ENCODE measurements at places on chromosomes 12 and 14.

- DNase-seq: no peak
Measured at GRCh38 chr12:50218386-50218785, 51.2 kb upstream of the CERS5 start.

- no peak for DNase-seq
Measured at GRCh38 chr12:52186118-52186840, 5.5 kb downstream of the KRT80 start.

- DNase-seq: no peak
Measured at GRCh38 chr14:66085224-66085623, 400.9 kb upstream of the CCDC196 start.

- DNase-seq: no peak
Measured at GRCh38 chr14:79011091-79011919, 841.1 kb downstream of the NRXN3 start.

DNA sequence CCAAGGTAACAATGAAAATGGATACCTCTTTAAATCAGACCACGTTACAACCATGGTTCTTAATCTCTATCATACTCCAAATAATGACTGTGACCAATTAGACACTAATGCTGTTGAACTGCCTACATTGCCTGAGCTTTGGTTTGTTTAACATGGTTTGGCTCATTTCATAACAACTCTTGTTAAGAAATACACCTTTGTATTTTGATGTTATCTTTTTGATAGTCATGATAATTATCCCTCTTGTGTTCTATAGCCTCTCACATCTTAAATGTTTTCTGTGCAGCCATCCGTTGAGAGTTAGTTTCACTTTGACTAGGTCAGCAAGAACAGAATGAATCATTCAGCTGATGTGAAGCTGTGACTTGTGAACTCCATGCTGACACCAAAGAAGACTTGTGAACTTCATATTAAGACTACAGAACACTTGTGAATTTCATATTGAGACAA, 75.5 kb upstream of the RERGL start:
- DNase-seq: no peak

DNA sequence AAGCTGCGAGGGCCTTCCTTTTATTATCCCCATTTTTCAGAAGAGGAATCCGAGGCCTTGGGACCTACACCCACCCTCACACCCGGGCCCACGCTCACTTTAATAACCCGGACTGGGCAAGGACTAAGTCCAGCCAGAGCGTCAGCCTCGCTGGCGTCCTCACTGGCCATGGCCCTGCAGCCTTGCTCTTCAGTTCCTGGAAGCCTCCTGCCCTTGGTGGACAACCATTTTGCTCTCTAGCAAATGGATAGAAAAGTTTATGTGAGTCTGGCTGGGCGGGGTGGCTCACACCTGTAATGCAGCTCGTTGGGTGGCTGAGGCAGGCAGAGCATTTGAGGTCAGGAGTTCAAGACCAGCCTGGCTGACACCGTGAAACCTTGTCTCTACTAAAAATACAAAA, 9.8 kb downstream of the RTL1 start:
- no peak for DNase-seq

- no peak for DNase-seq
Measured at GRCh38 chr14:54348923-54349620, 47.7 kb upstream of the CDKN3 start.

DNA sequence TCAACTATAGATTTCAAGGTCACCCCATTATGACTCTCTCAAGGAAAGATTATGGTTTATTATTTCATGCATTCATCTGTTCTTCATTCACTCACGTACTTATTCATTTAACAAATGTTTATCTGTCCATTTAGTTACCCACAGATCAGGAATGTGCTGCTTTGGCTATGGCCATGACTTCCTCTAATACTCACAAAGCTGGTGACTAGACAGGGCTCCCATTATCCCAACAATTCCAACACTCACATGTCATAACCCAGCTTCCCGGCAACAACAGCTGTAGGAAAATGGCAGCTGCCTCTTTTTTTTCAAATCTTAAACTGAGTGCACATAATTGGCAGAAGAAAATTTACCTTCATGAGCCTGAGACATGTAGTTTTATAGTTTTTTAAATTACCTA, 190.8 kb upstream of the CCDC196 start:
- no peak for DNase-seq
